ENCODE measurements at places on chromosomes 3 and 15.

DNA sequence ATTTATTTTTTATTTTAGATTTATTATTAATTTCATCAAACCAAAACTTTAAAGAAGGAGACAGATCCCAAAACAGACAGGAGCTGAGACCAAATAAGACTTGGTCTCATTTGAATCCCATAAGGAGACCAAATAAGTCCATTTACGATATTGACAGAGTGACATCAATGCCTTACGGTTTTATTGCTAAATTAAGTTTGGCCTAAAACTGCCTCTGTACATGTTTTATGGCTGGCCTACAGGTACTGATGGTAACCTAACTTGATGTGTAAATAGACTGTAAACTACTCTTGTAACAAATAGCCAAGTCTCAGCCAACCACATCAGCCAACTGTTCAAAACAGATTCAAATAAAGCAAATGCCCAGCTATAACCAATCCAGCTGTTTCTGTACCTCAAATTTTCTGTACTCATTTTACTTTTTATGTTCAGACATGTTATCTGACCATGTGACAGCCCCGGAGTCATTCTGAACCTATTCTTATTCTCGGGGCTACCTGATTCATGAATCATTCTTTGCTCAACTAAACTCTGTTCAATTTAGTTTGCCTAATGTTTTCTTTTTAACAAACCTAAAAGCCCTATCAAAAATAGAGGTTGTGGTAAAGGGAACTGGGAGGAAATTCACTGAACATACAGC, 89.4 kb upstream of the CDAN1 start:
- DNase-seq = no peak

GRCh38 chr15:78208887-78209645, 25.3 kb downstream of the ACSBG1 start:
- peak; percentile 36 for DNase-seq

DNA sequence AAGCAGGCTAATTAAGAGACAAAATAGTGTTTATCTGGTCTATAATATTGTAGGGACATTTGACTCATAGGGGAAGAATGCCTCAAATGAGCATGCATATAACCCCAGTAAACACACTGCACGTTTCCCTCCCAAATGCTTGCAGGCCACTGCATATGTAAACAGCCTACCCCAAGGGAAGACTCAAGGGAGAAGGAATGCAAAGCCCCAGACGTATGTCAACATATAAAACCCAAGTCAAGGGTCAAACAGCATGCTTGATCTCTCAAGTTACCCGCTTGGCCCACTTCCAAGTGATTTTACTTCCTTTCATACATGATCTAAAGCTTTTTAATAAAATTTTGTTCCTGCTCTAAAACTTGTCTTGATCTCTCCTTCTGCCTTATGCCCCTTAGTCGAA, 1090.0 kb downstream of the OTOL1 start:
- no peak for DNase-seq

GRCh38 chr3:97960551-97960950, 11.7 kb downstream of the RIOX2 start:
- no peak for DNase-seq

GRCh38 chr3:126432361-126433104, 37.8 kb downstream of the CFAP100 start:
- DNase-seq = no peak

DNA sequence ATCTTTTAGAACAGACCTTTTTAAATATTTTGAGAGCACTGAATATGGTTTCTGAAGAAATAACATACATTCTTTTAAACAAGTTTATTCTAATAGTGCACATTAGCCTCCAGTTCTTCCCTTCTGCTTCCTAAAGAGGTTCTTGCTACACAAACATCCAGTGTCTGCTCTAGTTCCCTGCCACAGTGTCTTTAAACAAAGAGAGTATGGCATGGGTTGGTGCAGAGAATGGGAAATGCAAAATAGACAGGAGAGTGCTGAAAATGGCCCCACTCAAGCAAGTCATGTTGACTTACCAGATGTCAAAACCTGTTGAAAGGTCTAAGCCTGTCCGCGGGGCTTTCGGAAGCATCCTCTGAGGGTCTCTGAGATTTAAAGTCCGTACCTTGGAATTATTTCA, 72.1 kb upstream of the RPL35A start:
- no peak for DNase-seq
